ENCODE measurements at places on chromosomes 11 and 22.
A peak's percentile ranks its signal among the peaks of the same experiment; 100 is the strongest.

- DNase-seq, result no peak
These were observed 111.5 kb upstream of the CSNK2A3 start for GRCh38 chr11:11464555-11464954.

DNA sequence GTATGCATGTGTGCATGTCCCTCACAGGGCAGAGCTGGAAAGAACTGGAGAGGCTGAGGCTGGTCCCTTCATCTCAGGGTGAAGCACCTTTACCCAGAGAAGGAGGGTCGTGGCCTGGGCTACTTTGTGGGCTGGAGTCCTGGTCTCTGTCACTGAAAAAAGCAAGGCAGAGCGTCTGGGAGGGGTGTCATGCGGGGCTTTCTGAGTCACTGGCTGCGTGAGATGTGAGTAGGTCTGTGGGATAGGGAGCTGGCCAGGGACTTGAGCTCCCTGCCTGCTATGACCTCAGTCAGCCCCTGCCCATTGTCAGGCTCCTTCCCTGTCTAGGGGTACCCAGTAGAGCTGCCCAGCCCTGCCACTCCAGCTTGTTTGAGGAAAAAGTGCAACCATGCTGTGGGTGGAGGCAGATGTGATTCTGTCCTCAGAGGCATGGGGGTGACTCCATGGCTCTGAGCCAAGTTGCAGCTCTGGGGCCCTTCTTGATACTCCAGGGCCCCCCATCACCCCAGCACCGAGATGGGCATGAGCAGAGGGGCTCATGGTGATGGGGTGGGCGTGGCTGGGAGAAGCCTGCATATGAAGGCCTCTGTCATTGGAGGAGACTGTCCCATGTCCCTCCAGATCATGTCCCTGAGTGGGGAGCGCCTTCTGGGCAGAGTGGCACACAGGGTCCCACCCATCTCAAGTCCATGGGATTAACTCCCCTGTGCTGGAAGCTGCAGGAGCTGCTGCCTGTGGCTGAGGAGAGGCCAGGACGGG lies 27.8 kb downstream of the KCNQ1 start:
- peak; percentile 38 for DNase-seq

GRCh38 chr22:44618400-44618799 lies 83.6 kb upstream of the PRR5 start:
- DNase-seq, result no peak

GRCh38 chr11:25377466-25377865 lies 880.6 kb downstream of the LUZP2 start:
- DNase-seq, result no peak

GRCh38 chr11:65488273-65489034 lies 10.4 kb upstream of the MALAT1 start:
- DNase-seq, result peak; percentile 63

- no peak for DNase-seq
These were observed 336.4 kb downstream of the BRD1 start for GRCh38 chr22:49491221-49491635.

GRCh38 chr22:27997538-27997937 lies 78.5 kb upstream of the PITPNB start:
- DNase-seq, result no peak
